ENCODE measurements at places on chromosomes 1 and 21. TPM values are rescaled to one million over a fixed set of nuclear protein-coding genes. Genes with fewer than 3 reads are reported as not detected.

OPRD1 gene
- total RNA-seq = 0.01 TPM

FAM72B gene
- total RNA-seq = 5.9 TPM

KIRREL1 gene
- 19.2 TPM for total RNA-seq

DCDC2B gene
- not detected for total RNA-seq
